ENCODE measurements at places on chromosomes 3 and 15.

GRCh38 chr3:48588230-48588629 lies 6.9 kb downstream of the COL7A1 start:
- no peak for DNase-seq

DNA sequence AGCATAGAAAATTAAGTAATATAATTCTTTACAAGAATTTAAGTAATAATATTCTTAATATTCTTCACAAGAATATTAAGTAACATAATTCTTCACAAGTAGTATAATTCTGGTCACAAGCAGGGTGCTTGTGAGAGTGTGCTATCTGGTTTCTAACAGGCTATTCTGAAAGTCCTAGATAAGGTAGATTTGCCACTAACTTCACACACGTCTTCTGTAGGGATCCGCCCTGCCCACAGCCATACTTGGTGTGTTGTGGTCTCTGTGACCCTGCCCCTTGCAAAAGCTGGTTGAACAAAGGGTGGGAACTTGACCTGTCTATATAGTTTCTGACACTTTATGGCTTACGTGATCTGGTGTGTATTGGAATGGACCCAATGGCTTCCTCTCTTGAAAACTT lies 253.4 kb upstream of the MDFIC2 start:
- no peak for DNase-seq

- DNase-seq, result no peak
Measured at GRCh38 chr15:64344651-64345294, 11.2 kb downstream of the CSNK1G1 start.

GRCh38 chr3:46206282-46207015 lies 1.7 kb downstream of the CCR1 start:
- DNase-seq, result no peak

GRCh38 chr3:13525827-13526625 lies 22.9 kb upstream of the FBLN2 start:
- DNase-seq, result no peak

DNA sequence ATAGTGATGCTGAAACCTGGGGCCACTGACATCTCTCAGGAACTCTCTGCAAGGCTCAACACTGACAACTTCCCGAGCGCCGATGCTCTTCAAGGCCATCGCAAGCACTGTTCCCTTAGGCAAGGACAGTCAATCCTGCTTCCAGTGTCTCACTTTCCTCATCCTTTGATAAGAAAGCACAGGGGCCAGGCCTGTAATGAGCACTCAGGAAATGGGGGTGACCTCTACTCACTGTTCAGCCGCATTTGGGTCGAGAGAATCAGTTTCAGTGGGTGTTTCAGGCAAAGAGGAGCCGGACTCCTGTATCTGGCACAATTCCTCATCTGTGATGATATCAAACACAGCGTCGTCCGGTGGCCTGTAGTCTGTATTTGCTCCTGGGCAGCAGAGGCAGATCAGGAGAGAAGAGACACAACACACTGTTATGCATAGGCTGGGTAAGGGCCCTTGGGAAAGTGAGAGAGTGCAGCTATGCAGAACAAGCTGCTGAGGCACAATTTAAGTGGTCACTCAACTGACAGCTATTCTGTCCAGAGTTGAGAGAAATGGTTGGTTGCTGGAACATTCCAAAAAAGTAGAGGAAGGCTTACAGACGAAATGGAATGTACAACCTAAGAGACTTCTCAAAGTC lies 11.9 kb downstream of the CXCR6 start:
- DNase-seq, result no peak

DNA sequence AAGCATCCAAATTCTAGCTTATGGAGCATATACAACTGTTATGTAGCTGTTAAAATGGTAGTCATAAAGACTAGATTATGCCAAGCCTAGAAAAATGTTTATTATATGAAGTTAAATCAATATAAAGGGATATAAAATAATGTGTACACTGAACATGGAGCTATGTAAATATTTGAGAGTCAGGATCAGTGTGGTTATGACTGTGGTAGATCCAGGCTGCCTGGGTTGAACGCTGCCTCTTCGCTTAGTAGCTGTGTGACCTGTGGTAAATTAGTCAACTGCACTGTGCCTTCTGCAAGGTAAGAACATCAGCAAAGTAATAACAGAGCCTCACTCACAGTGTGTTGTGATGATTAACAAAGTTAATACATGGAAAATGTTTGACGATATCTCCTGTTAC lies 212.2 kb downstream of the RBMS3 start:
- no peak for DNase-seq

DNA sequence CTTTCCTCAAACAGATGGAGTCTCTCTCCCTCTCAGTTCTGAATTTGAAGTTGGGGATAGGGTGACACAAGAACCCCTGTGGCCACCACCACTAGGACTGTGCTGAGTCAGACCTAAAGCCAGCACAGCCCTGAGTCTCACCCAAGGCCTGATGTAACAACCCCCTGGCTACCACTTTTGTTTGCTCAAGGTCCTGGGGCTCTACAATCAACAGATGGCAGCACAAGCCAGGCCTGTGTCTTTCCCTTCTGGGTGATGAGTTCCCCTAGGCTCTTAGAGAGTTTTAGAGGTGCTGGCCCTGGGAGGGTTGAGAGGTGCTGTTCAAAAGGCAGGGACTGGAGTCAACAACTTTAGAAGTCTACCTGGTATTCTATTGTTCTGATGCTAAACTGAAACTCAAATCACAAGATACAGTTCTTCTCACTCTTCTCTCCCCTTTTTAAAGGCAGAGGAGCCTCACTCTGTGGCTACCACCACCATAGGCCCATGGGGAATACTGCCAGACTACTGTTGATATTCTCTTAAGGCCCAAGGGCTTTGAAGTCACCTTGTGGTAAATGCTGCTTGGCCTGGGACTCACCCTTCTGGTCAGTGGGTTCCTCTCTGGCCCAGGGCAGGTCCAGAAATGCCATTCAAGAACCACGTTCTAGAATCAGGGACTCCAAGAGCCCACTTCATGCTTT lies 6.5 kb downstream of the OR5K4 start:
- no peak for DNase-seq

- DNase-seq, result no peak
Measured at GRCh38 chr3:30227571-30228301, 378.7 kb upstream of the TGFBR2 start.

GRCh38 chr3:127014536-127015281 lies 31.8 kb downstream of the PLXNA1 start:
- no peak for DNase-seq

DNA sequence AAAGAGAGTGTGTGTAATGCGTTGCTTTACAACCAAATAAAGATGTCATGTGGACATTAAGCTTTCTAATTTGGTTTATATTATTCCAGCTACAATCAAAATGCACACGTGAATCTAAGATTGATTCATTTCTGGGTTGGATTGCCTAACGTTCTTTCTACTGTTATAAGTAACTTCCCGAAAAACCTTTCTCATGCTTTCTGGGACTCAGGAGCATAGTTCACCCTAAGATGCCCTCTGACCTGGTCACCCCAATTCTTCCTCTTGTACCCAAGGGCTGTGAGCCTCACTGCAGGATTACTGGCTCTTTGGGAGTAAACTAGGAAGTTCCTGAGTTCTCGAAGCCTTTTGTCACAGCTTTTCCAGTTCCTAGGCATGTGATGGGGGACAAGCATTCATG lies 12.7 kb upstream of the LMCD1 start:
- DNase-seq, result no peak

- DNase-seq, result no peak
Measured at GRCh38 chr3:21517184-21517583, 233.8 kb downstream of the ZNF385D start.

DNA sequence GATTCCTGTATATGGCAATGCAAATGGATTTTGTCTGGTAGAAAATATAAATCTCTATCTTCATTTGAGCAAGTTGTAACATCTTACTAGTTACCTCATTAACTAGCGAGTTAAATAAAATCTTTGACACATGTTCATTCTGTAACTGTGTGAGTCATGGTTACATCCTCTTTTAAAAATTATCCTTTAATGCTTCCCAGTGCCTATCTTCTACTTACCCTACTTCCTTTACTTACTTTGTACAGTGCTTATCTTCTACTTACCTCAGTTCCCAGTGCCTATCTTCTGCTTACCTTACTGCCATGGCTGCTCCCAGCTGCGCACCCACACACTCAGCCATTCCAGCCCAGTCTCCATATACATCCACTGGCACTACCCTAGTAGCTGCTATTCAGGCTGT lies 71.9 kb upstream of the GOLGA8B start:
- DNase-seq, result no peak

GRCh38 chr15:59170295-59171066 lies 36.2 kb upstream of the LDHAL6B start:
- DNase-seq, result no peak

DNA sequence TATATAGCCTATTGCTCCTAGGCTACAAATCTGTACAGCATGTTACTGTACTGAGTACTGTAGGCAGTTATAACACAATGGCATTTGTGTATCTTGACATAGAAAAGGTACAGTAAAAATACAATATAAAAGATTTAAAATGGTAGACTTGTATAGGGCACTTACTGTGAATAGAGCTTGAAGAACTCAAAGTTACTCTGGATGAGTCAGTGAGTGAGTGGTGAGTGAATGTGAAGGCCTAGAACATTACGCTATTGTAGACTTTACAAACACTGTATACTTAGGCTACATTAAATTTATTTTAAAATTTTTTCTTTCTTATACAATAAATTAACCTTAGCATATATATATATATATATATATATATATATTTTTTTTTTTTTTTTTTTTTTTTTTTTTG lies 140.0 kb upstream of the UBE2E1 start:
- DNase-seq, result no peak
